Fibroblast of upper back skin (primary cell): ENCODE measurements at places on chromosomes 13 and 19.

- peak; percentile 9 for DNase-seq
Observed at GRCh38 chr13:72662548-72662947, 64.9 kb downstream of the MZT1 start.

DNA sequence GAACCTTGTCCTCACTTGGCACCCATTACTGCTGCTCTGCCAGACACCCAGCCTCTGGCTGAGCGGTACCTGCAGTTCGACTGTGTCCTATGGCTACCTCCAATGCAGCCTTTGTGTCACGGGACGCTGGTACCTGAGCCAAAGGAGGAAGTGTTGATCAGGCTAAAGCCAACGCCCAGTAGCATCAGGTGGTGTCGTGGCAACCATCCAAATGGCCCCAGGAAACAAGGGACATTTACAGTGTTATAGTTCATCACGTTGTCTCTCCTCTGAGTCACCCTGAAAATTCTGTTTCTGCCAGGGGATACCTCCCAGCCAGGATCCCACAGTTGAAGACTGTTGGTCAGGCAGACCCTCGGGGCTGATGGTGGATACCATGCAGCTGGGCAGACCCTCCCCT, 10.1 kb downstream of the RHPN2 start:
- DNase-seq: no peak

DNA sequence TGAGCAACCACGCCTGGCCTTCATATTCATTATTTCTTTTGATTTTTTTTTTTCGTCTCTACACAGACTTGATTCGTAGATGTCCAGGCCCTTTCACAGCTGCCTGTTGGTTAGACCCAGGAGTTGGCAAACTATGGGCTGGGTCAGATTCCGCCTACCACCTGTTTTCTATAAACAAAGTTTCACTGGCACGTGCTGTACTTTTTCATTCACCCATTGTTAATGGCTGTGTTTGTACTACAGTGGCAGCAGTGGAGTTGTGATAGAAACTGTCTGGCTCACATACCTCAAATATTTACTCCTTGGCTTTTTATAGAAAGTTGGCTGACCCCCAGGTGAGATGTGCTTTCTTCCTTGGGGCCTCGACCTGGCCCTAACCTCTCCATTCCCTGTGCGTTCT, 72.9 kb upstream of the TEX29 start:
- DNase-seq: peak; percentile 39

DNA sequence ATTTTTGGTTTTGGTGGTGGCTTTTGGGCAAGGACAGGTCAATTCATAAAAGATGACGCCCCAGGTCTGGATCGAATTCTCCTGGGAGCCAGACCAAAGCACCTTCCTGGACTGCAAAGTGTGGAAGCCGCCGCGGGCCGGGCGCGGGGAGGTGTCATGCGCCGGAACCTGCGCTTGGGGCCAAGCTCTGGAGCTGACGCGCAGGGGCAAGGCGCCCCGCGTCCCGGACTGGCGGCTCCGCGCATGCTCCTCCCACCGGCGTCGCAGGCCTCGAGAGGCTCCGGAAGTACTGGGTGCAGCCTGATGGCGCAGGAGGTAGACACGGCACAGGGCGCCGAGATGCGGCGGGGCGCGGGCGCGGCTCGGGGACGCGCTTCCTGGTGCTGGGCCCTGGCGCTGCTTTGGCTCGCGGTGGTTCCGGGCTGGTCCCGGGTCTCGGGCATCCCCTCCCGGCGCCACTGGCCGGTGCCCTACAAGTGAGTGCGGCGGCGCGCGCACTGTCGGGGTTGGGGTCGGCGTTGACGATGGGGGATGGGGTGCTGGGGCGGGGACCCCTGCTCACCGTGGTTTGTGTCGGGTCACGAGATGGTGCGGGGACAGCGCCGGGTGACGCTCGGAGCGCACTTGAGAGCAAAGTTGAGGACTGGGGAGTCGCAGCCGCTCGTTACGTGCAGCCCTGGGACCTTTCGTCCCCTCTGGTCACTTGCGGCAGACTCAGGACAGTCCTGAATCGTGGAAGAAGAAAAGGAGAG, at the start of gene CLN5:
CLN5 (plus strand) TSS at position 286 of the 752 bp plus-strand sequence; CDS start at position 304, 18 bp downstream.
- DNase-seq: peak; percentile 90

GRCh38 chr19:35310811-35311465, 18.0 kb upstream of the CD22 start:
- DNase-seq: no peak

DNA sequence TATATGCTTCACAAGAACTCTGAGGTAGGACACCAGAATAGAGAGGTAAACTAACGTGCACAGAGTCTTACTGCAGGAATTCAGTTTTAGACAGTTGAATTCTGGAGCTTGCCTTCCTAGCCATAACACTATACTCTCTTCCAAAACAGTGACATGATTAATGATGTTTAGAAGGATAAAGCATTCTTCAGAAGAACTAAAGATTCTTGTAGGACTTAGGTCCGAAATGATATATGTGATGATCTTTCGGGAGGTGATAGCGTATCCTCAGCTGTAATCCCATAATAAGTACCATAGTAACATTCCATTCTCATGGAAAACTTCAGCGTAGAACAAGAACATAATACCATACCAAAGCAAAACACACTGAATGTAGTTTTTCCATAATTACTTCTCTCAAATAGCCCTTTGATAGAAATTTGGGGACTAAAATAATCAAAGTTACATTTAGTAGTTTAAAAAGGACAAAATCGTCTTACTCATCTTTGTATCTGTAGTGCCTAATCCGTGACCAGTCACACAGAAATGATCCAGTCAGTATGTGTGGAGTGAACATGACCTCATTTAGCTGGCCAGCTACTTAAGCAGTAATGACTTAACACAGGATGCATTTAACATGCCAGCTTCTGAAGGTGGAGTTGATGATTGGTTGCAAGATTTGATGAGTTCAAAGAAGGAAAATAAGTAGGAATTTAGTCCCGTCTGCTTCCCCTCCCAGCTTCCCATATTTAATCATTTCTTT, 38.4 kb downstream of the PIBF1 start:
- DNase-seq: peak; percentile 56

- DNase-seq: peak; percentile 57
Observed at GRCh38 chr13:84096216-84096615, 213.9 kb upstream of the SLITRK1 start.

DNA sequence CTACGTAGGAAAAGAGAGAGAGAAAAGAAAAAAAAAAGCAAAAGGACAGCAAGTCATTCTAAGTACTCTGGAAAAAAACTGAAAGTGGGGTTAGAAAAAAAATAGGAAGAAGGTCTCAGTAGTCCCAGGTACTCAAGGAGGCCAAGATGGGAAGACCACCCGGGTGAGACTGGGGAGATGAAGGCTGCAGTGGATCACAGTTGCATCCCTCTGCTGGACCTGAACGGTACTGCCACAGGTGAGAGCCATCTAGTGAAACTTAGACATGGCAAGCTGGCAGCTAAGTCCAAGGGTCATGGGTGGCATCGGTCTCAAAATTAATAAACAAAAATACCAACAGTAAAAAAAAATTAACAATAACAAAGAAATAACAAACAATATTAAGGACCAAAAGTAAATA, 41.0 kb upstream of the ZNF91 start:
- DNase-seq: no peak

DNA sequence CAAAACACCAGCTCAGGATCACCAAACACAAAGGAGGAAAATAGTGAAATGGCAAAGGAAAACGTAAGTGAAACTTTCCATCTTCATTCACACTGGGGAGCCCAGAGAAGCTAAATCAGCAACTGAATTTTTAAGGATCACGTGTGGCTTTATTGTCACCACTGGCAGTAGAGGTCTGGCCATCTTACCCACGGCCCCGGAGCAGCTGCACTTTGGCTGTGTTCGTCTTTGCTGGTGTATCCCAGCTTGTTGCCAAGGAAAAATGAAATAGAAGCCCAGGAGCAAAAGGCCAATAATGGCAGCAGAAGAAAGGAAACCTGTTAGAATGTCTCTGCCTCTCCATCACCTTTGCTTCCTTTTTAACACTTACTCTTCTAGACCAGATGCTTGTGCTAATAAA, 274.7 kb downstream of the FOXO1 start:
- no peak for DNase-seq

DNA sequence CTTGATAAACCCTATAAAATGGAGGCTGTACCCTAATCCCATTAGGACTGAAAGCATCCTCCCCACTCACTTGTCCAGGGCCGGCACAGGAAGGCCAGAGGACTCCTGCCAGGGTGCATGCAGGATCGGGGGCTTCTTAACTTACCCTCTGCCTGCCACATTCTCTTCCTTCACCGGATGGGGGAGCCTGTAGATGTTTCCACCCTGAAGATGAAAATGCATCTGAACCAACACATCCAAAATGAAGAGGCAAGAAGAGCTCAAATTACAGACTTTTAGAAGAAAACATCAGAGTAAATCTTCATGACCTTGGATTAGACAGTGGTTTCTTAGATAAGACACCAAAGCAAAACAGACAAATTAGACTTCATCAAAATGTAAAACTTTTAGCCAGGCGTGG, 25.9 kb upstream of the NAPA start:
- DNase-seq: peak; percentile 47

DNA sequence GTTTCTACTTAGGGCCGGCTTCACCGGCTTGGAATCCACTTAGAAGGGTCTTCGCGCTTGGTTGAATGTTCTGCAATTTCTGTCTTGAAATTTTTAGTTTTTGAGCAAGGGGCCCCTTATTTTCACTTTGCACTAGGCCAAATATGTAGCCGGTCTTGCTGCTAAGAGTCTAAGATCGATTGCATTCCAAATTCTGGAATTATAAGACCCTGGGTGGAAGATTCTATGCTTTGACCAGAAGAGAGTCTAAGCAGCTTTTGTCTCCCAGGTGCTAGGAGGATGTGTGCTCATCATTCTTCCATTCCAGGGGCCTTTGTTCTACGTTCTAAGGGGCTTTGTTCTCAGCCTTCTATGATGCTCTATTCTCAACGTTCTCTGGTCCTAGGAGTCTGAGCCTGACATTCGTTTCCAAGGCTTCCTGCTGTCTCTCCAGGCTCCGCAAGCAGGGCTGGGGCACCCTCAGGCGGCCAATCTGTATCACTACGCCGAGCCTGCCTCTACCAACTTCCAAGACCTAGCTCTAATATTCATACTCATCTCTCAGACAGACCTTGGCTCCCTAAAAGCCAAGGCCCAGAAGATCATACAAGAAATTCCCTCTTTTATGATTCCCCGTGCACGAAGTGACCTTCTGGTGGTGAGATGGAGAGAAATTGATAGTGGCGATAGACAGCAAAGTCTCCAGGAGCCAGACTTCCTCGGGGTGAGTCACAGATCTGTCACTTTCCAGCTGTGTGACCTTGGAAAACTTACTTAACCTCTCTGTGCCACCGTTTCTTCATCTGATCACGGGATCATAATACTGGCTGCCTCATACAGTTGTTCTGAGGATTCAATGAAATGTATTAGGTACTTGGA, 982 bp upstream of the DACT3 start:
- DNase-seq: peak; percentile 87

DNA sequence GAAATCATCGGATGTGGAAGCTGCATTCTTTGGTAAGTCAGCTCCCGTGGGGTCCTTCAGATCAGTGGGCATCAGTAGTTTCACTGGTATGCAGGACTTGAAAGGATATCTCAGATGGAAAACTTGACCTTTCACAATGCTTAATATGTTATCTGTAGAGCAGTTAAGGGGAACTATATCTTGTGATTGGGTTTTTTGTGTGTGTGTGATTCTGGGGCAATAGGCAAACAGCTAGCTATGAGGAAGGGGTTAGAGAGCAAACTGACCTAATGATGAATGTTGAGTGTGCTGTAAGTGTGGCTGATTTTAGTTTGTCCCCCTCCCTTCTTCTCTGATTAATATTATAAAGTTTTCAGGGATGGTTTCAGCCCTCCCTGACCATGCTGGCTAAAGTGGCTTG, 53.3 kb downstream of the ACSBG2 start:
- DNase-seq: no peak

- peak; percentile 91 for DNase-seq
Observed at GRCh38 chr13:106599875-106600797, 32.2 kb upstream of the ARGLU1 start.

DNA sequence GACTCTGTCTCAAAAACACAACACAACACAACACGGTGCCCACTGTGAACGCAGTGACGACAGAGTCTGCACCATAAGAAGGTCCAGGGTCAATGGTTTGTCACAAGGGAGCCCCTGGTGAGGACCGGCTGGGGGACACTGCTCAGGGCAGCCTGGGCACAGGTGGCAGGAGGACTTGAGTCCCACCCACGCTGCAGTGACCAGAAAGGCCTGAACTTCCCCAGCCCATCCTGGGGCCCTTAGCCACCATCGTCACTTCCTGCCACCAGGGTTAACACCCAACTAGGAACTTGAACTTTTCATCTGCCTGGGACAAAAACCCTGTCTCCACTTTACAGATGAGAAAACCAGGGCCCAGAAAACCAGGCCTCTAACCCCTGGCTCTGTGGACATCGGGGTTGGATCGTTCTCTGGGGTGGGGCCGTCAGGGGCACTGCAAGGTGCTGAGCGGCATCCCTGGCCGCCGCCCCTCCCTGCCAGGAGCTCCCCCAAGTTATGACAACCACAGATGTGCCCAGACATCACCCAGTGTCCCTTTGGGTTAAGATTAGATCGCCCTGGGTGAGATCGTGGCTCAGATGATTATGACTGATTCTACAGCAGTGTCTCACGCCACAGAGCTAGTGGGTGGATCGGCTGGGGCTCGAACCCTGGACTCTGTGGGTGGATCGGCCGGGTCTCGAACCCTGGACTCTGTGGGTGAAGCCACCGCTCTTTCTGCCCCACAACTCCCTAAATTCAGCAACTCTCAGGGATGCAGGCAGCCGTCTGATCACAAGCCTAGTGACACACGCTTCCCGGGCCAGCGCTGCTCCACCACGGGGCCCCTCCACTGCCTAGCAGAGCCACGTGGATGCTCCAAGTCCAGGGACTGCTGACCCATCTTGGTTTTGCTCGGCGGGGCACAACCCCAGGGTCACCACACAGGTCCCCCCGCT, 14.0 kb downstream of the MOB3A start:
- DNase-seq: no peak

- no peak for DNase-seq
Observed at GRCh38 chr19:52226652-52227051, 36.8 kb downstream of the PPP2R1A start.

GRCh38 chr19:39949026-39949747, 14.8 kb upstream of the FCGBP start:
- no peak for DNase-seq

DNA sequence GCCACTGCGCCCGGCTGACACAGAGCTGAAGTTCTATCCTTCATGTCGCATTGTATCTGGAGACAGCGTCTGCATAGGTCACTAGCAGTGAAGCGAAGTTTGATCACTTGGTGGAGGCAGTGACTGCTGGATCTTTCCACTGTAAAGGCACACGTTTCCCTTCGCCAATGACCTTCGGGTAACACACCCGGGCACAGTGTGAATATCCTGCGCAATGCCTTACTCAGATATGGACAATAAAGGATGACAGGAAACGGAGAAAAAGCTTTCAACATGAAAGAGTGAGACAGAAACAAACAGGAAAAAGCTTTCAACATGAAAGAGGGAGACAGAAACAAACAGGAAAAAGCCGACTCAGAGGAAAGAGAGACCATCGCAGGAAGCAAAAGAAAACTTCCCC, 17.1 kb downstream of the ARL11 start:
- no peak for DNase-seq

GRCh38 chr13:112103260-112103838, 36.4 kb downstream of the SOX1 start:
- no peak for DNase-seq

- no peak for DNase-seq
Observed at GRCh38 chr19:18928018-18928805, 8.7 kb downstream of the DDX49 start.

GRCh38 chr19:40342644-40343311, 5.4 kb downstream of the C19orf47 start:
- DNase-seq: no peak
